ENCODE measurements at places on chromosomes 7 and 10.
A peak's percentile ranks its signal among the peaks of the same experiment; 100 is the strongest.

- no peak for DNase-seq
Measured at GRCh38 chr7:39153113-39153512, 175.4 kb downstream of the POU6F2 start.

GRCh38 chr10:131087464-131088215 is 223.9 kb downstream of the TCERG1L start:
- DNase-seq: no peak

DNA sequence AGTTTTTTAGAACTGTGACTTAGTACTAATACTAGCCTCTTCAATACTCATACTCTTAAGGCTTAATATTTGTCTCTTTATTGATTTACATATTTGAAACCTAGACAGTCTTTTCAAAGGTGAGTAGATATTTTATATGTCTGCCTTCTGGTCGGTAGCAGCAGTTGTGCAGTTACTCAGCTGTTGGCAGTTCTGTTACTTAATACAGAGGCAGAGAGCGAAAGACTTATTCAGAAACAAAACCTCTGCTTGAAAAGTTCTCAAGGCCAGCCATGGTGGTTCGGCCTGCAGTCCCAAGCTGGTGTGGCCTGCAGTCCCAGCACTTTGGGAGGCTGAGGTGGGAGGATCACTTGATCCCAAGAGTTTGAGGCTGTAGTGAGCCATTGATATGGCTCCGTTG is 84.2 kb downstream of the AUTS2 start:
- DNase-seq: no peak

- DNase-seq: no peak
Measured at GRCh38 chr10:132536241-132536876, 1.2 kb upstream of the INPP5A start.

DNA sequence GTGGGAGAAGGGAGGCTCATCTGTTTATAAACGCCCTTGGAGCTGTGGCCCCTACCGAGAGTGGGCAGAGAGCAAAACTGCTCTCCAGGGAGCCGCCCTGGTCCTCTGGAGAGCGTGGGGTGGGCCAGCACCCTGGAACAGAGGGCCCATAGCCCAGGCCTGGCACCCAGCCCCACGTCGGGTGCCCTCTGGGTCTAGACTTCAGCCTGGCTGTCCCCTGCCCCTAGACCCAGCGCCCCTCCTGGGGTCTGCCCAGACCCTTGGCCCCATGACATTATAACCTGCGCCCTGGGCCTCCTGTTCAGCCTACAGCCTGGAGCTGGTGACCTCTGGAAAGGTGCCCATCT is 24.7 kb downstream of the GET4 start:
- DNase-seq: no peak

- DNase-seq: no peak
Measured at GRCh38 chr7:94223375-94224084, 171.2 kb upstream of the COL1A2 start.

DNA sequence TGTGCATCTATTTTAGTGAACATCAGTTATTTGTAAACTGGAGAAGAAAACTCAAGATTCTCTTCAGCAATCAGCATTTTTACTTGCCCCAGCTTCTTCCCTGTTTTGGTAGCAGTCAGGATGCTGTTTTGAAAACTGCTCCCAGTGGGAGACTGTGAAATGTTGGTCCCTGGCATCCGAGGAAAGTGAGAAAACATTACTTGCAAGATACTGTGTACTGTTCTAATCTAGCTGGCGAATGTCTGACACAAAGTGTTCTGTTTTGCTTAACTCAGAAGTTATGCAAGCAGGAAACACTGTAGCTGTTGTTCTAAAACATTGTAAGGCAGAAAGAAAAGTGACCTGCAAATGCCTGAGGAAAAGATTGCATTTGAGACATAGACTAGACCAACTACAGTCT is 171.8 kb upstream of the POM121L12 start:
- DNase-seq: no peak

- no peak for DNase-seq
Measured at GRCh38 chr10:120432209-120432608, 24.8 kb upstream of the PLPP4 start.

DNA sequence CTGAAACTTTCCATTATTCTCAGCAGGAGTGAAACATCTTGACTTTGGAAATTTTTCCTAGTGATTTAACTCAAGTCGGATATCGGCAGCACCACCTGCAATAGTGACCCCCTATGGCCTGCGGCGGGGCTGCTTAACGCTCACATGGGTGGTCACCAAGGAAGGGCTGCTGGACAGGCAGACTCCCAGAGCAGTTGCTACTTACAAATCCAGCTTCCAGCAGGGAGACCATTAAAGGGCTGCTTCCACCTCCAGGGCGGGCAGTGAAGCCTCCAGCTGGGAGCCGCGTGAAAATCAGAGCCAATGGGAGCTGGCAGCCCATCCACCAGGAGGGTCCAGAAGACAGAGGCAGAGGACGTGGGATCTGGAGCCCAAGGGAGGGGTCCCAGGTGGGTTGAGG is 122.5 kb downstream of the MGMT start:
- no peak for DNase-seq

DNA sequence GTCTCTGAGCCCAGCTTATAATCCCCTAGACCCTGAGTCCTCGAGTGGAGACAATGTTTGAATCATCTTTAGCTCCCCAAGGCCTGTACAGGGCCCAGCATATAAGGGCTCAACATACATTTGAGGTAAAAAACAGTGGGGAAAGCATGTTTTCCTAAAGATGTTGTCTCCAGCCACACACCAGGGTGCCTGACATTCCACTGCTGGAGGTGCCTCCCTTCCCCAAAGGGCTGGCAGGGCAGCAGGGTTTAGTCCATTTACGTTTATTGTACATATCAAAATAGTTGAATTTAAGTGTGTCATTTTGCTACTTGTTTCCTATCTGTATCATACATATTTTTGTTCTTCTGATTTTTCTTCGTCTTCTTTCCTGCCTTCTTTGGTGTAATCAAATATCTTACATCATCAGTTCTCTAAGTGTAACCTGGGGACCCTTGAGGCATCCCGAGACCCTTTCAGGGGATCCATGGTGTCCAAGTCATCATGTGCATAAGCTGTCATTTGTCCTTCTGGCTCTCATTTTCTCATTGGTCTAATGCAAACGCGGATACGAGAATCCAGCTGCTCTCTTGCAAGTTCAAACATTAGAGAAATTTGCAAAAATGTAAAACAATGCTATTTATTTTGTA is 101.6 kb downstream of the PDGFA start:
- DNase-seq: no peak

- DNase-seq: no peak
Measured at GRCh38 chr7:50685135-50686065, 97.3 kb downstream of the GRB10 start.

GRCh38 chr7:81210137-81211064 is 291.6 kb upstream of the SEMA3C start:
- no peak for DNase-seq

GRCh38 chr7:31100871-31101270 is 48.8 kb downstream of the ADCYAP1R1 start:
- no peak for DNase-seq

GRCh38 chr7:55117286-55117685 is 98.5 kb downstream of the EGFR start:
- DNase-seq: no peak

GRCh38 chr7:129122751-129123509 is 21.6 kb upstream of the TSPAN33 start:
- DNase-seq: peak; percentile 76

- DNase-seq: peak; percentile 43
Measured at GRCh38 chr10:47257396-47258120, 42.4 kb upstream of the GDF10 start.

- DNase-seq: no peak
Measured at GRCh38 chr7:128454808-128455542, 703 bp upstream of the HILPDA start.

DNA sequence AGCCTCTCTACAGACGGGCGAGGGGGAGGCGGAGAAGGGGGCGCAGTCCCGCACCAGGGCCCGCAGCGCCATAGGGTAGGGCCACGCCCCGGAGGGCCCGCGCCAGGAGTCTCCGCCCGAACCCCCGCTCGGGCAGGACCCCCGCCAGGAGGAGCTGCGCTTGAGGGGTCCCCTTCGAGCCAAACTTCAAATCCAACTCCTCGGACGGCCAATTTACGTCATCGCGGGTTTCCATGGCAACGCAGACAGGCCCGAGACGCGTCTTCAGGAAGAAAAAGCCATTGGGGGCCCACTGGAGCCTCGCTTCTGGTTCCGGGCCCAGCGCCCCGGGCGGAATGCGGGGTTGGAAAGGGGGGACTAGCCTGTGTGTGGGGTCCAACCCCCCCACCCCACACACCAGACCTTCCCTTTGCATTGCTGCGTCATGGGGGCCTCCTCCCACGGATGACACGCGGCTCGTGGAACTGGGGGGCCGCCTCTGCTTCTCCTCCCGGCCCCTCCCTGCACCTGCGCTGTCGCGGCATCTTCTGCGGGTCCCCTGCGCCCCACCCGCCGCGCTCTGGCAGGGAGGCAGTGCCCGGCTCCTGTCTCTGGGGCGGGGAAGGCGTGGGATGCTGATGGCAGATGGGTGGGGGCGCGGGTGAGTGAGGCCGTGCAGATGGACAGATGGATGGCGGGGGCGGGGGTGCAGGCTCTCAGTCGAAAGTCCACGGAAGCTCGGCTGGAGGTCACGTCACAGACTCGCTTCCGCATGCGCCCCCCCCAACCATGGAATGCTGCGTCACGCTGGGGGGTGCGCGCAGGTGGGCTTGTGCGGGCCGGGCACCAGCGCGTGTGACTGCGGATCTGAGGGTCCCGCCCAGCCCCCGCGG is 1.2 kb downstream of the CALY start:
- DNase-seq: no peak

DNA sequence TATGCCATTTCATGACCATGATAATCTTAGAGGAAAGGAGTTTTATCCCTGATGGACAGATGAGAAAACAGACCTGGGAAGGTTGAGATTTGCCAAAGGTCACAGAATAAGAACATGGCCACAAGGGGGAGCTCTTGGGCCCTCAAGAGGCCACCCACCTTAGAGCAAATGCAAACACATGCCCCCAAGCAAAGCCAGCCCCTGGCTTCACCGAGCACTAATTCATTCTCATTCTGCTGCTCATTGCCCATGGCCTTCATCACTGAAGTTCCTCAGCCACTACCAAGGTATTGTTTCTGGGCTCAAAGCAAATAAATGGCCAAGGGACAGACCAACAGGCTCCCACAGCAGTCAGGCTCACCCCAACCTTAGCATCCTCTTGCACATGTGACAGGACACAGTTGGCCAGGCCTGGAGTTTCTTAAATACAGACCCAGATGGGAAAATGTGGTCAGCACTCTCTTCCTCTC is 44.2 kb downstream of the PDLIM1 start:
- DNase-seq: peak; percentile 63

GRCh38 chr7:34043461-34044305 is 138.3 kb downstream of the BMPER start:
- no peak for DNase-seq

DNA sequence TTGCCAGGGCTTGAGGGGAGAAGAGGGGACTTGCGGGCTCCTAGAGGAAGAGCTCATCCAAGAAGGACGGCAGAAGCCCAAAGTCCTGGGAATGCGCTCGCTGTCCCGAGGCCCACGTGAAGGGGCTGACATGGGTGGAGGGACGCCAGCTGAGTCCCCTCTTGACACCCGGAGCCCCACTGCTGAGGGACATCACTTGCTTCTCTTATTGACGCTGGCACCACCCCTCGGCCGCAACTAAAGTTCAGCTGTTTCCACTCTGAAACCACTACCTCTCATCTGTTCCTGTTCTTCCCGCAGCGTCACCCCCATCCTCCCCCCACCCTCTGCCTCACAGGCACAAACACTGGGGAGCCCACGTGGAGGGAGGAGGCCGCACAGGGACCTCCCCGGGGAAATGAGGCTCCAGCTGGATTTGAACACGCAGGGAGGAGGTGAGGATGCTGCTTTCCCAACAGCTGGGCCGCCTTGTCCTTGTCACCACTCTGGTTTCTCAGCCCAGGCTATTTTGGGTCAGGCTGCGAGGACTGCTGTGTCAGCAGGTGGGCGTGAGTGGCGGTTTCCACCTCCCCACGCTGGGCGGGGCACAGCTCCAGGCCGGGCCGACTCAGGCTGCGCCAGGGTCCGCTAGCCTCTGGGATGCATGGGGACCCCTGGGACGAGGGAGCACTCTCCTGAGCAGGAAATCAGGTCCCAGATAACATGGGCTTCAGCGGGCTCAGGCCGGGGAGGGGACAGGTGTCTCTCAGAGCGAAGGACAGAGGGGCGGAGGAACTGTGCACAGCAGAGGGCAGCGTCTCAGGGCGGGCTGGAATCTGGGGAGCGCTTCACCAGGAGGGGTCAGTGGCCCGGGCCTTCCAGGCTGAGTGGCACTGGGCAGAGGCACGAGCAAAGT is 156.3 kb downstream of the ZNF248 start:
- no peak for DNase-seq

DNA sequence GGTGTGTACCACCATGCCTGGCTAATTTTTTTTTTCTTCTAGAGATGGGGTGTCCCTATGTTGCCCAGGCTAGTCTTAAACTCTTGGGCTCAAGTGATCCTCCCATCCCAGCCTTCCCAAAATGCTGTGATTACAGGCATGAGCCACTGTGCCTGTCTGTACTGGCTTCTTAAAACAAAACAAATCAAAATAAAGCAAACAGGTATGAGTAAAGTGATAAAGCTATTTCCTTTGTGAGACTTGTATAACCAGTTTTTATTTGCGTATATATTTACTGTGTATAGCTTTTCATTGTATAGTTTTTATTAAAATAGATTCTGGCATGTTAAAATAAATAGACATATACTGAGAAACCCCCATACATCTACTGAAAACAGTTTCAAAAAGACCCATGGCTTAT is 14.3 kb downstream of the LCOR start:
- no peak for DNase-seq

Data from activated CD4-positive, alpha-beta T cell treated with anti-CD3 and anti-CD28 coated beads, Interleukin-2, Interleukin-4, amounts not matched to agents 100 ng/mL and 50 ng/mL, durations not matched to agents 16 hours and 8 hours (primary cell).